Activated CD8-positive, alpha-beta T cell treated with anti-CD3 and anti-CD28 coated beads for 36 hours (primary cell): ENCODE measurements at places on chromosomes 11 and 22. TPM values are rescaled to one million over a fixed set of nuclear protein-coding genes. Genes with fewer than 3 reads are reported as not detected.

GRCh38 chr11:1761857-1762536 is 1.7 kb downstream of the CTSD start:
- DNase-seq = no peak

- DNase-seq = peak; percentile 26
Measured at GRCh38 chr11:112961146-112961668, at the start of gene NCAM1. Gene NCAM1, plus strand, starts transcription at chr11:112961420.

DNA sequence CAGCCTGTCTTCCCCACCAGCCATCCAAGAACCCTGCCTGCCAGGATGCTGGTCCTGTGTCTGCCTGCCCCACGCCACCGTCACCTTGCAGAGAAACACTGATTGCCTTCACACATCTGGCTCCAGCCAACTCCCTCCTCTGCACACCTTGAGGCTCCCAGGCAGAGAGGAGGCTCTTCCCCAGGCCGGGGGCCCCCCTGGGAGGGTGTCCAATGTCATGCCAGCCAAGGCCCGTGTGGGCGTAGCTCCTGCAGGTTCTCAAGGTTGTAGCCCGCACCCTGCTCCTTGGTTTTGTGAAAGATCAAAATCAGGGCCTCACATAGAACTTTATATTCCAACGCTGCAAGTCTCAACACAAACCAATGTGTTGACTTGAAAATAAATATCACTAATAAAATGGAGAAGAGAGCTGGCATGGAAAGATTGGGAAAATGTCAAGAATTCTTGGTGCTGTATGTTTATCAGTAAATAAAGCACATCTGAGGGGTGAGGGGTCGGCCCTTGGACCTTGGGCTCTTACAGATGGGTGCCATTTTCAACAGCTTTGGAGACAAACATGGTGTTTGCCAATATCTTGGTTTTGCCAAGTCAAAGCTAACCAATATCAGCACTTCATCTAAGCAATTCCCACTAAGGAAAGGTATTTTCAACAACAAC is 6.7 kb upstream of the PPARA start:
- no peak for DNase-seq

GRCh38 chr11:70528794-70529580 is 130.7 kb downstream of the CTTN start:
- DNase-seq = no peak

DNA sequence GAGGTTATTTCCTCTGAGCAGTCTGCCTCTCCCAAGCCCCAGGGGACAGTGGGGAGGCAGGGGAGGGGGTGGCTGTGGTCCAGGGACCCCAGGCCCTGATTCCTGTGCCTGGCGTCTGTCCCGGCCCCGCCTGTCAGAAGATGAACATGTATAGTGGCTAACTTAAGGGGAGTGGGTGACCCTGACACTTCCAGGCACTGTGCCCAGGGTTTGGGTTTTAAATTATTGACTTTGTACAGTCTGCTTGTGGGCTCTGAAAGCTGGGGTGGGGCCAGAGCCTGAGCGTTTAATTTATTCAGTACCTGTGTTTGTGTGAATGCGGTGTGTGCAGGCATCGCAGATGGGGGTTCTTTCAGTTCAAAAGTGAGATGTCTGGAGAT is 3.1 kb downstream of the PIM3 start:
- DNase-seq = no peak

The OR8K1 gene
- total RNA-seq = not detected

The SHANK3 gene
- 0.22 TPM for total RNA-seq

- no peak for DNase-seq
Measured at GRCh38 chr11:9397746-9398680, 13.6 kb downstream of the IPO7 start.

The GAL gene
- 3.8 TPM for total RNA-seq

The AGBL2 gene
- 4.5 TPM for total RNA-seq

The NLRP6 gene
- 3.3 TPM for total RNA-seq

The VSTM5 gene
- not detected for total RNA-seq

GRCh38 chr11:46222490-46223251 is 54.8 kb upstream of the CREB3L1 start:
- DNase-seq = no peak

DNA sequence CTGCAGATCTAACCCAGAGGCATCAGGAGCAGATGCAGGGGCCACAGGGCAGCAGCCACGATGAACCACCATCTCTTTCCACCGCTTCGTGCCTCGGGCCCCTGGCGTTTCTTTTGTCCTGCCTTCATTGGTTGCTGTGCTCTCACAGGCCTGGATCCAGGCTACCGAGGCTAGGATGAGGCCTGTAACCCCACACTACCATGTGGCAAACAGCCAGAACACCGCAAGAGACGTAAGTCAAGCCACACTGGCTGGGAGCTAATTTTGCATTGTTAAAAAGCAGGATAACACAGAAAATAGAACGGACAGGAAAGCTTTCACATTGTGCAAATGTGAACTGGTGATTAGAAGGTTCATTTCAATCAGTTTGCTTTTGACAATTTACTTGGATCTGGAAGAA is 15.7 kb upstream of the ARFGAP3 start:
- no peak for DNase-seq

The SMIM35 gene
- total RNA-seq = 0.32 TPM

GRCh38 chr22:20653795-20654342 is 120.0 kb upstream of the SERPIND1 start:
- no peak for DNase-seq

DNA sequence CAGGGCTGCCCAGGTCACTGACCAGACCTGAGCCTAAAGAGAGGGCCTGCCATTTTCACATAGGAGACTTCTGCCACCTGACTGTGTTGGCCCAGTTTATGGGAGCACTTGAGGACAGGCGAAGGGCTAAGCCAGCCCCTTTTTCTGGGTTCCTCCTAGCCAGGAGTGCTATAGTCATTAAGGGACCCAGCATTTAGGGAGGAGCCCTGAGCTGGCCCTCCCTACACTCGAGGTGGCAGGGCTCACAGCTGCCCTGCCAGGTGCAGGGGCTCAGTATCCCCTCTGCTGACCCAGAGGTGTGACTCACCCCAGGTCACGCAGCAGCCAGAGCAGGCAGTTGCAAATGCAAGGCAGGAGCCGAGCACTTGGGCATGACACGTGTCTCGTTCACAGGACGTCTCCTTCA is 86.3 kb upstream of the CRYBB3 start:
- DNase-seq = no peak

DNA sequence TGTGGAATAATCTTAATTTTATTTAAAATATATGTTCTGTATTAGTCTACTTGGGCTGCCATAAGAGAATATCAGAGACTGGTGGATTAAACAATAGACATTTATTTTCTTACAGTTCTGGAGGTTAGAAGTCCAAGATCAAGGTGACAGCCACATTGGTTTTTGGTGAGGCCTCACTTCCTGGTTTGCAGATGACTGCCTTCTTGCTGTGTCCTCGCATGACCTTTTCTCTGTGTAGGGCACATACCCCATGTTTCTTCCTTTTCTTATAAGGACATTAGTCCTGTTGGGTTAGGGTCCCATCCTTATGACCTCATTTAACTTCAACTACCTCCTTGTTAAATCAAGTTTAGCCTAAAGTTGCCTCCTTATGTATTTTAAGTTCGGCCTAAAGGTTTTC is 202.7 kb upstream of the MPPED2 start:
- peak; percentile 3 for DNase-seq

The ATG2A gene
- 17.1 TPM for total RNA-seq

GRCh38 chr11:93775289-93775688 is 8.8 kb upstream of the MED17 start:
- DNase-seq = peak; percentile 53
